Sciatic nerve (tissue), 2 donors: ENCODE measurements at places on chromosomes 11 and 22. TPM values are rescaled to one million over a fixed set of nuclear protein-coding genes. Genes with fewer than 3 reads are reported as not detected.

MOV10L1 gene
- 1.6 TPM for total RNA-seq

KCNK4 gene
- total RNA-seq: not detected

P2RX6 gene
- total RNA-seq: 2.3 TPM

MALAT1 gene
- 14,857 TPM for total RNA-seq

NOX4 gene
- total RNA-seq: 16.0 TPM

TIMP3 gene
- 560 TPM for total RNA-seq

P2RY2 gene
- 12.3 TPM for total RNA-seq

MFRP gene
- not detected for total RNA-seq

TRIM3 gene
- total RNA-seq: 24.6 TPM

SCGB1D2 gene
- not detected for total RNA-seq

APOL5 gene
- total RNA-seq: not detected

TMPRSS4 gene
- not detected for total RNA-seq

ABCG4 gene
- not detected for total RNA-seq

CBLIF gene
- total RNA-seq: not detected

CPT1B gene
- 18.2 TPM for total RNA-seq

OR51E2 gene
- 0.45 TPM for total RNA-seq

OR51B4 gene
- total RNA-seq: 0.40 TPM

RASSF10 gene
- 0.27 TPM for total RNA-seq

TRIM29 gene
- 33.2 TPM for total RNA-seq

KBTBD3 gene
- 16.0 TPM for total RNA-seq

TRIM64 gene
- not detected for total RNA-seq

IFTAP gene
- 21.0 TPM for total RNA-seq

SHANK2 gene
- total RNA-seq: 3.7 TPM

USP35 gene
- total RNA-seq: 11.5 TPM

NXPE2 gene
- 0.71 TPM for total RNA-seq

UBQLN3 gene
- total RNA-seq: 1.1 TPM

RGL4 gene
- total RNA-seq: 1.2 TPM

MN1 gene
- 10.4 TPM for total RNA-seq

PACSIN3 gene
- total RNA-seq: 66.0 TPM

BDNF gene
- total RNA-seq: 0.18 TPM

SMIM35 gene
- total RNA-seq: not detected

NLRP14 gene
- 0.53 TPM for total RNA-seq

SLC35E4 gene
- 3.4 TPM for total RNA-seq

SLC22A8 gene
- not detected for total RNA-seq

RBMXL2 gene
- total RNA-seq: 0.22 TPM

ACR gene
- 1.5 TPM for total RNA-seq

KRTAP5-9 gene
- total RNA-seq: 0.40 TPM

PDGFB gene
- 24.2 TPM for total RNA-seq

DDT gene
- 57.8 TPM for total RNA-seq

KRTAP5-1 gene
- not detected for total RNA-seq

MS4A3 gene
- total RNA-seq: 1.4 TPM

ADAMTS15 gene
- total RNA-seq: 6.4 TPM

SERPING1 gene
- total RNA-seq: 701 TPM
